ENCODE measurements at places on chromosomes 7 and 10. TPM values are rescaled to one million over a fixed set of nuclear protein-coding genes. Genes with fewer than 3 reads are reported as not detected.
A peak's percentile ranks its signal among the peaks of the same experiment; 100 is the strongest.

Gene FOXI2
- total RNA-seq, result 0.29 TPM

- H3K27me3 ChIP-seq, result no peaks in the 10 kb centered on the region
- H3K36me3 ChIP-seq, result peaks cover 4% of the 10 kb centered on the region
- DNase-seq, result peak; percentile 51
- no peak overlapping the region for H3K27ac ChIP-seq
- no peak overlapping the region for H3K4me3 ChIP-seq
Observed at GRCh38 chr7:53744403-53744760, 708.9 kb downstream of the POM121L12 start.

Gene OR2A42
- not detected for total RNA-seq

- 0 out of 2 replicates have a peak, but pooled peaks cover 3% of the 10 kb centered on the region for H3K36me3 ChIP-seq
- peak; percentile 51 for DNase-seq
- no peaks in the 10 kb centered on the region for H3K4me1 ChIP-seq
- H3K27ac ChIP-seq, result no peak overlapping the region
Observed at GRCh38 chr10:97612386-97612785, 20.9 kb downstream of the MORN4 start.

Gene HYAL4
- not detected for total RNA-seq

Gene CAMK2B
- total RNA-seq, result 0.17 TPM
